ENCODE measurements at places on chromosomes 2 and 18. TPM values are rescaled to one million over a fixed set of nuclear protein-coding genes. Genes with fewer than 3 reads are reported as not detected.

- no peaks in the 10 kb centered on the region for H3K4me1 ChIP-seq
- no peak overlapping the region for H3K27ac ChIP-seq
- H3K4me3 ChIP-seq = no peak overlapping the region
- H3K27me3 ChIP-seq = peaks cover 3% of the 10 kb centered on the region
- H3K36me3 ChIP-seq = no peaks in the 10 kb centered on the region
Observed at GRCh38 chr18:77811503-77811902, 561.9 kb downstream of the GALR1 start.

MTLN gene
- total RNA-seq = 106 TPM

GRCh38 chr2:5539282-5540165 lies 152.7 kb upstream of the SOX11 start:
- H3K27ac ChIP-seq = no peak overlapping the region
- no peak for DNase-seq
- no peaks in the 10 kb centered on the region for H3K36me3 ChIP-seq
- peaks cover 2% of the 10 kb centered on the region for H3K27me3 ChIP-seq

DNA sequence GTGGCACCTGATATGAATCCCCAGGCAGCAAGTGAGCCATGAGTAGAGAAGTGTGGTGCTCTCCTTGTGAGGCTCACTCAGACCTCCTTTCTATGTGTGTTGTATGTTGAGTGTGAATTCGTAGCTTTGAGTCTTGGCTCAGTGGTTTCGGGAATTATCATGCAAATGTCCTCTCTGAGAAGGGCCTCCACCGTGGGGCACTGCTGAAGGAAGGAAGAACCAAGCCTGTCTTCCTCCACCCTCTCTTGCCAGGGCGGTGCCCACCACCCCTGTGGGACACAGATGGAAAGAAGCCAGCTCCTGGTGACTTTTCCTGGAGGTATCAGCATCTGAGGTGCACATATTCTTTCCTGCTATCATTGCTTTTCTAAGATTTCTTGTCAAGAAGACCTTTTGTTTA lies 156.1 kb downstream of the MYT1L start:
- H3K27me3 ChIP-seq = no peaks in the 10 kb centered on the region
- no peak for DNase-seq
- H3K4me3 ChIP-seq = no peak overlapping the region
- H3K27ac ChIP-seq = no peak overlapping the region
- no peaks in the 10 kb centered on the region for H3K4me1 ChIP-seq
- no peaks in the 10 kb centered on the region for H3K36me3 ChIP-seq

IL1R2 gene
- 0.18 TPM for total RNA-seq

DNA sequence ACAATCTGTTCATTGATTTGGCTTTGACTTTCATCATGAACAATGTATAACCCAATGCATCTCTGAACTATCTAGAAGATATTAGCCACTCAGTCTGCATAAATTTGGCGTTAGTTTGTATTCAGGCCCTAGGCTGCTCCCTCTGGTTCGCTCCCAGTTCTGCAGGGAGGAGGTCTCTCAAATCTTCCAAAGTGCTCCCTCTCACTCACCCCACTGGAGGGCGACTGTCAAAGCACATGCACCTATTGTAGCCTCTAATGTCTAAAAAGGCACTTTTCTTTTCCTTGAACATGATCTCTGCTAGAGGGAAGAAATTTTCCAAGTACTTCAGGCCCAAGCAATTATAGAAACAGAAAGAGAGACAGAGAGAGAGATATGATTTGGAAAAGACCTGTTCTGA lies 291.5 kb downstream of the TDRD15 start:
- no peak for DNase-seq
- no peaks in the 10 kb centered on the region for H3K36me3 ChIP-seq
- no peaks in the 10 kb centered on the region for H3K4me1 ChIP-seq
- no peak overlapping the region for H3K4me3 ChIP-seq
- no peak overlapping the region for H3K27ac ChIP-seq

RAB12 gene
- 41.9 TPM for total RNA-seq

DNA sequence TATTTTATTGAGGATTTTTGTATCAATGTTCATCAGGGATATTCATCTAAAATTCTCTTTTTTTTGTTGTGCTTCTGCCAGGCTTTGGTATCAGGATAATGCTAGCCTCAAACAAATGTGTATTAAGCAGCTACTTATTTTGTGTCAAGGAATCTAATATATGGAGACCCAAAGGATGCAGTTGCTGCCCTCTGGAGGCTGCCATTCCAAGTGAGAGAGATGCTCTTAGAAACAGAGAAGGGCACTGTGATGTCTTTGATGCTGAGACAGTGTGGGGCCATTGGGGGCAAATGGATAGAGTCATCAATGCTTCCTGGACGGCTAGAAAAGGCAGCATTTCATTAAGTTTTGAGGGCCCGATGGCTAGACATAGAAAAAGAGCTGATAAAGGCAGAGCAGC lies 292.6 kb downstream of the SETBP1 start:
- H3K27ac ChIP-seq = no peak overlapping the region
- no peaks in the 10 kb centered on the region for H3K4me1 ChIP-seq
- no peak for DNase-seq
- no peak overlapping the region for H3K4me3 ChIP-seq

- no peaks in the 10 kb centered on the region for H3K4me1 ChIP-seq
- no peak for DNase-seq
- no peaks in the 10 kb centered on the region for H3K36me3 ChIP-seq
- H3K4me3 ChIP-seq = no peak overlapping the region
- no peaks in the 10 kb centered on the region for H3K27me3 ChIP-seq
Observed at GRCh38 chr2:48328159-48328809, 201.7 kb upstream of the STON1 start.

ICOS gene
- not detected for total RNA-seq
